Breast epithelium (tissue), 4 donors: ENCODE measurements at places on chromosomes 5 and 9. TPM values are rescaled to one million over a fixed set of nuclear protein-coding genes. Genes with fewer than 3 reads are reported as not detected.

DNA sequence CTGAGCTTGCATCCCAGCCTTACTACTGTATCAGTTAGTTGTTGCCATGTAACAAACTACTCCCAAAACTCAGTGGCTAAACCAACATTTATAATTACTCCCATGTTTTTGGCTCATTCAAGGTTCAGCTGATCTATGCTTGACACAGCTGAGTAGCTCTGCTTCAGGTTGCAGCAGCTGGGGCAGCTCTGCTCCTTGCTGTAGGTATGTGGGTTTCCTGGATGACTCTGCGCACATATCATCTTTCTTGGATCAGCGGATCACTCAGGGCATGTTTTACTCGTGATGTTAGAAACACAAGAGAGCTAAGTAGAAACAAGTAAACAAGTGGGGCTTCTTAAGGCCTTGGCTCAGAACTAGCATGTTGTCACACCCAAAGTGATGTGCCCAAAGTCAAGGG, 15.1 kb downstream of the TEK start:
- no peak for DNase-seq

Gene MEF2C
- 41.8 TPM for total RNA-seq

Gene BTNL3
- total RNA-seq = under 0.01 TPM

GRCh38 chr5:2168601-2169429, 286.1 kb upstream of the IRX4 start:
- DNase-seq = no peak

- DNase-seq = no peak
Measured at GRCh38 chr5:68367717-68368116, 152.2 kb downstream of the PIK3R1 start.

DNA sequence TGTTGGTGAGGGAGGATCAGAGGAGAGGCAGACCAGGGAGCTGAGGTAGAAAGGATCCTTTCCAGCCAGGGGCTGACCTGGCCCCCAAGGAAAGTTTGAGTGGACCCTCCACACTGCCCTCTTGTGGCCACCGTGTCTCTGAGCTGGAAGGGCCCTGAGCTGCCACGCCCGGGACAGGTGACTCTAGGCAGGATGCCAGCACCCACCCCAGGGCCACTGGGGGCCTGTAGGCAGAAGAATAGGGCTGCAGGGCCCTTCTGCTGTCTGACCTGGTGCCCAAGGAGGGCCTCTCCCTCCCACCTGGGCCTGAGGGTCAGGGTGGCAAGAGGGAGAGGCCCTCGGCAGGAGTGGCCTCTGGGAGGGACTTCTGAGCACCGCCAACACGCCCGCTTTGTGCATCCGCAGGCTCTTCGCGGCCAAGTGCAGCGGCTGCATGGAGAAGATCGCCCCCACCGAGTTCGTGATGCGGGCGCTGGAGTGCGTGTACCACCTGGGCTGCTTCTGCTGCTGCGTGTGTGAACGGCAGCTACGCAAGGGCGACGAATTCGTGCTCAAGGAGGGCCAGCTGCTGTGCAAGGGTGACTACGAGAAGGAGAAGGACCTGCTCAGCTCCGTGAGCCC, 76.8 kb downstream of the LMX1B start:
- no peak for DNase-seq

DNA sequence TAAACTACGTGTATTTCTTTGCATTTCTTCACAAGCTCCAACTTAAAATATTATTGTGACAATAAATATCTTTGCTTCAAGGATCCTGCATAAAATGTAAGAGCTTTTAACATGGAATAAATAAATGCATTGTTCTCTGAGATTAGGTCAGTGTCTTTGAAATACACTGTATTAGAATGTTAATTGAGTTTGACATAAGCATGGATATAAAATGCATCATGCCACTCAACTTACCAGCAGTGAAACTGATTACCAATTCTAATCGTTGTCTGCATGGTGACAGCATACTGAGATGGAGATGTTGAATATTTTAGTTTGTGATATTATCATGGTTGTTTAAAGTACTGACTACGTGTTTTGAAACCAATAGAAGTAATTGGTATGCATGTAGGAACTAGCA, 555.3 kb upstream of the ZNF608 start:
- DNase-seq = no peak

DNA sequence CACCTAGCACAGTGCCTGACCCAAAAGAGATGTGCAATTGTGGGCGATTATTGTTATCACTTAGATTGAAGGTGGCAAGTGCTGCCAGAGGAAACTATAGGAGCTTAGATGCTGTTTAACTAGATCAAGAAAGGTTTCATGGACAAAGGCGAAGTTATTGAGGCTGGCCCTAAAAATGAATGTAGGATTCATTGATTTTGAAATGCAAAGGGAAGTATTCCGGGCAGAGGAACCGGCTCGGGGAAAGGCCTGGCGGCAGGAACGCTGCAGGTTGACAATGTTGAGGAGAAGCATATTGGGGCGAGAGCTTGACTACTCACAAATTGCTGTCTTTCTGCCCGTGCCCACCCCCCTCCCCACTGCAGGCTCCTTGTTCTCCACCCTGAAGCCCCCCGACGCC, 37.4 kb upstream of the TTC1 start:
- no peak for DNase-seq

DNA sequence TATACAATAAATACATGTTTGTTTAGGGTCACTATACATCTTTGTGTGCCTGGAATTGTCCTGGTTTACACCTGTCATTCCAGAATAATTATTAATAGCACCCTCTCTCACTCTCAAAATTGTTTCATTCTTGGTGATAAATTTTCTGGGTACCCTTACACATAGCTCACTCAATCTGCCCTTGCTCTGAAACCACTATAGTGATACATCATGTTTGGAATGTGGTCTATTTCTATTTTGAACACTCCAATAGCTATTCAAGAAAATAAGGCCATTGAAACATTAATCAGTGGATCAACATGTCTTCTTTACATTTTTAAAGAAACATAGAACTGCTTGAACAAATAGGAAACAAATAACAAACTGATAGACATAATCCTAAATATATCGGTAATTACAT, 158.7 kb downstream of the ARRDC3 start:
- no peak for DNase-seq

DNA sequence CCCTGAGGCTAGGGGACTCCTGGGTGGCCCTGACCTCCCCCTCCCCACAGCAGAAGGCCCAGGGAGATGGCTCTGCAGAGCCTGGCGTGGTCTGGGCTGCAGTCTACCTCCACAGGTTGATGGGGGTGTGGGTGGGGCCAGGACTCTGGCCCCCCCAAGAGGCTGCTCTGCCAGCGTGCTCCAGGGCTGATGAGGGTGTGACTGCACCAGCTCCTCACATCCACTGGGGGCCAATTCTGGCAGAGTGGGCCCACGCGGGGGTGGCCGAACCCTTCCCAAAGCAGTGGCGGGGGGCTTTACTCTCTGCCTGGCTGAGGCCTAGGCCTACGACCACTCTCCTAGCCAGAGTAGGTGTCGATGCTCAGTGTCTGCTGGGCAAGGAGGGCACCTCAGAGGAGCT, 28.0 kb upstream of the UBAC1 start:
- no peak for DNase-seq

GRCh38 chr5:88452820-88453219, 184.2 kb upstream of the TMEM161B start:
- DNase-seq = no peak

- DNase-seq = no peak
Measured at GRCh38 chr5:59917121-59917520, 23.6 kb upstream of the PDE4D start.

DNA sequence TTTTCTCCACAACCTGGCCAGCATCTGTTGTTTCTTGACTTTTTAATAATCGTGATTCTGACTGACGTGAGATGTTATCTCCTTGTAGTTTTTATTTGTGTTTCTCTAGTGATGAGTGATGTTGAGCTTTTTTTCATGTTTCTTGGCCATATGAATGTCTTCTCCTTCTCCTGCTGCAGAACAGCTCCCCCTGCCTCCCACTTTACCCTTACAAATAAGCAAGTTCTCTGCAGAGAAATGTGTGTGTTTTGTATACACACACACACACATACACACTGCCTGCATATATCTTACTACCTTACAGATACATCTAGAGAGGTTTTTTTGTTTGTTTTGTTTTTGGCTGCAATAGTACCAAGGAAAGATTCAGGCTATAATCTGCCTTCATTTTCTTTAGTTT, 88.7 kb upstream of the PHF24 start:
- DNase-seq = no peak

Gene CD72
- 5.1 TPM for total RNA-seq

GRCh38 chr5:168790002-168790635, 211.0 kb upstream of the PANK3 start:
- DNase-seq = no peak

- DNase-seq = no peak
Measured at GRCh38 chr9:93582115-93582514, 5.7 kb downstream of the PHF2 start.

- no peak for DNase-seq
Measured at GRCh38 chr5:60710362-60710761, 10.4 kb upstream of the DEPDC1B start.

DNA sequence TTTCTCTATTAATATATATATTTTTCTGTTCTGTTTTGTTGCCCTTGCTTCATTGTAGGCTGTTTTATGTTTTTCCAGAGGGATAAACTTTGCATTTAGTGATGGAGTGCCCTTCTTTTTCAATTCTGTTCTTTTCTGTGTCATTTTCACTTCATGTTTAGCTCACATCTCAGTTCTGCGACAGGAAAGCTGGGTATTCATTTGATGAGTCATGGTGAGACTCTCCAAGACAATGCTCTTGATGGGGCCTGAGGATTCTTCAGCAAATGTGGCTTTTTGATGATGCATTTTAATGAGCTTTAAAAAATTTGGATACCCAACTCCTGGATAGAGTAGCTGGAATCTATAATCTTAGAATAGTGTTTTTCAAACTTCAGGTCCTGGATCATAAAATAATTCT, 56.5 kb upstream of the SPATA31D4 start:
- no peak for DNase-seq

Gene NR2F1
- 59.1 TPM for total RNA-seq

Gene EIF4EBP3
- 38.1 TPM for total RNA-seq

DNA sequence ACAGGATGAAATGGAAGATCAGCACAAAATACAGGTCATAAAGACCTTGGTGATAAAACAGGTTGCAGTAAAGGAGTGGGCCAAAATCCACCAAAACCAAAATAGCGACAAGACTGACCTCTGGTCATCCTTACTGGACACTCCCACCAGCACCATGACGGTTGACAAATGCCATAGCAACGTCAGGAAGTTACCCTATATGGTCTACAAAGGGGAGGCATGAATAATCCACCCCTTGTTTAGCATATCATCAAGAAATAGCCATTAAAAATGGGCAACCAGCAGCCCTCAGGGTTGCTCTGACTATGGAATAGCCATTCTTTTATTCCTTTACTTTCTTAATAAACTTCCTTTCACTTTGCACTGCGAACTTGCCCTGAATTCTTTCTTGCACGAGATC, 6.0 kb upstream of the NDUFB6 start:
- no peak for DNase-seq

- no peak for DNase-seq
Measured at GRCh38 chr9:19411316-19411715, 2.5 kb downstream of the ACER2 start.

Gene GBA2
- 57.0 TPM for total RNA-seq

Gene GEMIN5
- total RNA-seq = 23.2 TPM

Gene EGFL7
- 53.4 TPM for total RNA-seq

DNA sequence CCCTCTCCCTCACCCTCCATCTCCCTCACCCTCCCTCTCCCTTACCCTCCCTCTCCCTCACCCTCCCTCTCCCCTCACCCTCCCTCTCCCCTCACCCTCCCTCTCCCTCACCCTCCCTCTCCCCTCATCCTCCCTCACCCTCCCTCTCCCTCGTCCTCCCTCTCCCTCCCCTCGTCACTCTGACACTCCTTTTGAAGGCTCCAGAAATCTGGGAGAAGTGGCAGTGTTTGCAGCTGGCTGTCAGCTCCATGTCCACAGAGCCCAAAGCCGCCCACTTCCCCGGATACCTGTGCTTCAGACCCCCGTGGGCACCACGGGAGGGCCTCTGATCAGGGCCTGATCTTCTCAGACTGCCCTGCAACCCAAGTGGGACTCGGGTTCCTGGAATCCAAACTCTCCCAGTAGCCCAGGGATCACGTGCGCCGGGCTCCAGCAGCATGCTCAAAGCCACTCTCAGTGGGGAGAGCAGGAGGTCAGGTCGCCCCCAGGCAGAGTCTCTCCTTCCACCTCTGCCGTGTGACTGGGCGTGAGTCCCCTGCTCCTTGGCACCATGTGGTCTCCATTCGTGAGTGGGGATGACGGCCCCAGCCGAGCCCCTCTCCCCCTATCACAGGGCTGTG, 33.1 kb downstream of the DBH start:
- no peak for DNase-seq

GRCh38 chr5:80516826-80517225, 28.9 kb downstream of the FAM151B start:
- DNase-seq = no peak

- no peak for DNase-seq
Measured at GRCh38 chr9:8278048-8278447, 478.5 kb upstream of the DMAC1 start.

GRCh38 chr9:8564960-8565359, 765.4 kb upstream of the DMAC1 start:
- DNase-seq = no peak

- no peak for DNase-seq
Measured at GRCh38 chr9:87603854-87604490, 106.3 kb downstream of the DAPK1 start.
